Activated CD4-positive, CD25-positive, alpha-beta regulatory T cell treated with anti-CD3 and anti-CD28 coated beads, Interleukin-2, amount 50 U/mL, for 16 hours (primary cell): ENCODE measurements at places on chromosomes 12 and 14.

DNA sequence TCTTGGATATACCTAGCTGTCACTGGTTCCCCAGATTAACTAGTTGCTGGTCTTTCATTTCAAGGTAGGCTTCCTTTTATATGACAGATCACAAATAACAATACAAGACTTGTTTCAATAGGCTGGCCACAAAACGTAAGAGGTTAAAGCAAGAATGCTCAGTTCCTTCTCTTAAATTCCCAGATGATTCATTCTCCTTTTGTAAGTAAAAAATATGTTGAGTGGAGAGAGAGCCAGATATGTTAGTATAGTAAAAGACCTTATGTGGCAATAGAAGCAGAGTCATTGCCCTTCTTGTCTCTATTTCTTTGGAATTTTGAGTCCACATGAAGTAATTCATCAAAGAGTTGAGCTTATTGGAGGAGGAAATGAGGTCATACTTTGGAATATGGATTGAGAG lies 939.0 kb upstream of the ATXN7L3B start:
- DNase-seq: no peak

DNA sequence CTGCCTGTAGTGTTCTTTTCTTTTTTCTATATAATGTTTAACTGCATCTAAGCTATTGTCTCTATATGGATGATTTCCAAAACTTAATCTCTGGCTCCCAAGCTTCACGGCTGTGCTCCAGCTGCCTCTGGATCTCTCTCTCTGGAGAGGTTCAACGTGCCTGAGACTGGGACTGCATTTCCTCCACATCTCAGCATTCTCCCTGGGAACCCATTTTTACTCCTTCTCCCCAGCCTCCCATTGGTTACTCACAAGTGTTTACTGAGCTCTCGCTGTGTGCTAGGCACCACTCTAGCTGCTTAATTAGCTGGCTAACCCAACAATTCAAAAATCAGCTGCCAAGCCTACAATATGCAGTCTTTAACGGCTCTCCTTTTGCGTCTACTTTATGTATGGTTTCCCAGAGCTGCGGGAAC lies 34.7 kb downstream of the FBXL14 start:
- DNase-seq: no peak

GRCh38 chr12:1793426-1794210 lies 26.7 kb upstream of the LRTM2 start:
- DNase-seq: no peak

GRCh38 chr12:32516230-32516629 lies 116.9 kb downstream of the FGD4 start:
- no peak for DNase-seq

DNA sequence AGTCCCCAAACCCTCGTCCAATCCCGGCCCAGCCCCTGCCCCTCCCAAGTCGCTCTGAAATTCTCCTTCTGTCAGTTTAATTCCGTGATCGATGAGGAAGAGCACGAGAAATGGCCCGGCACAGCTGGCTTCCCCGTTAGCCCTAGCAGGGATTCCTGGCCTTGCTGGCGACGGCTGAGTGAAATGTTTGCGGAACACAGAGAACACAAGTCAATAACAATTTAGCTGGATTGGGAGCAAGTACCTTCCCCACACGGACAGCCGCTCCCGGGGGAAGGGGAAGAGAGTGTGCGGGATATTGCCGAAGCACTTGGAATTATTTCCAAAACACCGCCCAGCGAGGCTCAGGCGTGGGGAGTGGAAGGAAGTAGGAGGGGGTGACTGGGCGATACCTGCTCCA lies 134.6 kb downstream of the RBM19 start:
- DNase-seq: no peak

DNA sequence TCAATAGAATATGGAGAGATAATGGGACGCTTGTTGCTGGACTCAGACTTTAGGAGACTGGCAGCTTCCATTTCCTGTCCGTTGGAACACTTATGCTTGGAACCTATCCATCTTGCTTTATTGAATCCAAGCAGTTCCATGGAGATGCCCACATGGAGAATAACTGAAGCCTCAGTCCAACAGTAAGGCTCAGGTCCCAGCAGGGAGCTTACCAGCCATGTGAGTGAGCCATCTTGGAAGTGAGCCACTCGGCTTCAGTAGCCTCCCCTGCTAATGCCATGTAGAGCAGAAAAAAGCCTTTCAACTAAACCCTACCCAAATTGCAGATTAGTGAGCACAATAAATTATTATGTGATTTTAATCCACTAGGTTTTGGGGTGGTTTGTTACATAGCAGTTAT lies 538.8 kb upstream of the STXBP6 start:
- no peak for DNase-seq

GRCh38 chr14:70708717-70709570 lies 67.2 kb downstream of the TTC9 start:
- no peak for DNase-seq

DNA sequence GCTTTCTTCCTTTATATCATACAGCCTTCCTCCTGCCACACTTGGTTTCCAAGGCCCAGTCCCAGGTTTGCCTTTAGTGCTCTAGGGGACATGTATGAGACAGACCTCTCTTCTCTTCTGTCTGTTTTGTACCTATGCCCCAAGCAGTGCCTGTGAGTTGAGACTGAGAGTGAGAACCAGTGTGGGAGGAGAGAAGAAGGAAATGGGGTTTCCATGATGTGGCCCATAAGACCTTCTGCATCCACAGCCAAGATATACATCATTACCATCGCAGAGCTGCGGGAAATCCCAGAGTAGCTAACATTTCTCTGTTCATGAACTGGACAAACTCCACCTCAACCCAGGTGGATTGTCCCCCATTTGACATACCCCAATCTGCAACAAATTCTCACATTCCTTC lies 2.8 kb downstream of the TESPA1 start:
- DNase-seq: no peak

- no peak for DNase-seq
Measured at GRCh38 chr12:13210236-13211190, 14.0 kb downstream of the EMP1 start.

DNA sequence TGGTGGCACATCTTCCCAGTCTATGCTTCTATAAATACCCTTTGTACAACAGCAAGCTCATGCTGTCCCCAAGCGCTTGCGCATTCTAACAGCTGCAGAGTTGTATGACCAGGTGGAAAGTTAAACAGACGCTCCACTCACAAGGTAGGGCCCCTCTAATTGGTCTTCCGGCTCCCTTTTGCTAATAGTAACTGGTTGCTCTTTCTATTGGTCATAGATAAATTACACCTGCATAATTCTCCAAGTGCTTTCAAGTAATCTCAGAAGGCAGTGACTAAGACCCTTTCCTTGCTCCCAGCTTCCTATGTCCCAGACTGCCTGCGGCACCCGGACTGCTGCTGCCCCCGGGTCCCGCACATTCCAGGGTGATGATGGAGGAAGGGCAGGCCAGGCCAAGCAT lies 6.1 kb upstream of the TSPAN9 start:
- DNase-seq: no peak
